ENCODE measurements at places on chromosomes 6 and 20.

DNA sequence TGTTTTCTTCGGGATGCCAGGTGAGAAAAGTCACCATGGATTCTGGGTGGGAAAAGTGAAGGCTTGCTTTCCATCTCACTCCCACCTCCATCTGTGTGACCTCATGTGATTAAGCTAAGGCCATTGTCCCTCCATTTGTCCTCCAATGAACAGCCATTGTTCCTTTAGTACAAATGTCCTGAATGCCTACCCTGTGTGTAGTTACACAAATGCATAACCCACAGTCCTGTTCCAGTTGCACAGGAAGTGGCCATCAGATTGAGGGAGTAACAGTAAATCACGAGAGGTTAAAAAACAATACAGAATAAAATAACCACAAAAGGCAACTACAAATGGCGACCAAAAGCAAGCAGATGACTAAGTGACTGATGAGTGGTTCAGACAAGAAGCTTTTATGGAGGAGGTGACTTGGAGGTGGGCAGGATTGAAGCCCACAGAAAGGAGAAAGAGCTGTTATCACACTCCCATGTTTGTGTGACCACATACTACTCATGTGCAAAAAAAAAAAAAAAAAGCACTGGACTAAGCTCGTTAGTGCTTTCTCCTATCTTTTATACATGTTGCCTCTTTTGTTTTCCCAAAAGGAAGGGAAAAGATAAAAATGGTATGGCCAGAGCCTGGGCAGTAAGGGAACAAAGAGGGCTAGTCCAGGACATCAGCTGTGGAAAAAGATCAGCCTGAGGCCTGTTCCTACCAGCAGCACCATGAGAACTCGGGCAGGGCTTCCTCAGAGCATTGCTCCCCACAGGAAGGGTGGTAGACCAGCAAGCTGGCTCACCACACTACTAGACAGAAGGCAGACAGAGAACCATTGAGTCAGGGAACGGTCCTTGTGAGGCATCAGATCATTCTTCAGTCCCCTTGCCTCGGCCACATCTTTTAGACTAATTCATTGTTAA lies 111.0 kb downstream of the TFAP2A start:
- no peak for DNase-seq

DNA sequence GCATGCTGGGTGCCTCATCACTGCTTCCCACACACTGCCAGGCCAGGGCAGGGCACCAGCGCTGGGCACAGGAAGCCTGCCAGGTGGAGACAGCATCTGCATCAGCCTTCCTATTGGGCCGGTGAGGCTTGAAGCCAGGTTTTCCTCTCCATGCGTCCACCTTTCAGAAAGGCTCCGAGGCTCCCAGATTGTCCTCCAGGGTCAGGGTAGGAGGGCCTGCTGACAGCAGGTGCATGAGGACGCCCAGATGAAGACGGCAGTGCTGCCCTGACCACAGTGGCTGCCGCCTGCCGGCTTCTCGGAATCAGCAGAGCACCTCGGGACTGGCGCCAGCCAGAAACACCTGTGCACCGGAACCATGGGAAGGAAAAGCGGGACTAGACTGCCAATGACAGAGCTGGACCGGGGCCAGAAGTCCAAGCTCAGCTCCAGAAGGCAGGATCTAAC lies 170.5 kb upstream of the CST7 start:
- no peak for DNase-seq

GRCh38 chr20:60365064-60365666 lies 406.9 kb downstream of the CDH26 start:
- no peak for DNase-seq

DNA sequence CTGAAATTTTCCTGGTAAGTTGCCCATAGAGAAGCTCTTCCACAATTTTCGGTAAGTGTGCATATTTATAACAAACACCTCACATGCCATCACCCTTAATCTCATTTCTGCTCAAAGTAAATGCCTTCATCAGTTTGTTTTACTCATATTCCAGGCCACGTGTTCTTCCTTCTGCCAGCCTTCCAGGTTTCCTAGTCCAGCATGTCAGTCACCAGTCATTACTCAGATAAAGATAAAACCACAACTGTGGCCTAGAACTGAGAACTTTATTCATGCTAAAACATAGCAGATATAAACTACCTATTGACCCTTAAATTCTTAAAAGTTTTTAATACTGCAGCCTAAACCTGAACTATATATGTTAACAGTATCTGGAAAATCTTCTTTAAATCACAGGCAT lies 149.5 kb upstream of the SLC22A16 start:
- no peak for DNase-seq

GRCh38 chr20:58389324-58389967 lies 417 bp downstream of the VAPB start:
- peak; percentile 48 for DNase-seq
